Hippocampal formation (tissue), 2 donors: ENCODE measurements at places on chromosomes 12 and 14.

- no peak for DNase-seq
Measured at GRCh38 chr14:75279763-75280290, 1.2 kb downstream of the FOS start.

- DNase-seq: no peak
Measured at GRCh38 chr12:9344541-9344940, 136.3 kb upstream of the PZP start.

DNA sequence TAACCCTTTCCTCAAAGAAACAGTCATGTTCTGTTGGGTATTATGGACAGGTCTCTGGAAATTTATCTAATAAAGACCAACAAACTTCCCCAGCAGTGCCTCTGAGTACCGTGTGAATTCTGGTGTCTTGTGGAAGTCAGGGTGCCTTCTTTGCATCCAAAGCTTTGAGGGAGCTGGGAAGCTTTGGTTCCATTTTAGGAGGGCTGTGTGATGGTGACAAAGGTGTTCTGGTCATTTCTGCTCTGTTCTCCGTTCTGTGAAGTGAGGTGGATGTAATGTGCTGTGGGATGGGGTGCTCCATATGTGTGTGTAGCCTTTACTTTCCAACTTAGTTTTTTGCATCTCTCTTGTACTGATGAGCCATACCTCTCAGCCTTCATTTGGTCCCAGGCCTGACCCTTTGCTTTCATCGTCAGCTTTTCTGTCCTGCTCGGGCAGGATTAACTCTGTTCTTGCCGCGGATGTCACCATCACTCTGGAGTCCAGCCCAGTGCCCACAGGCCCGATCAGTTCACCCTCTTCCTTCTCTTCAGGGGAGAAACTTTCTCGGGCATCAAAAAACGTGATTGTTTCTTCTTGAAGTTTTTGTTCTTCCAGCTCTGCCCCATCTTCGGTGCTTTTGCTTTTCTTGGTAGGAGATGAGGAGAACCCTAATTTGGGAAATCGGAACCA lies 13.2 kb downstream of the PLD4 start:
- DNase-seq: no peak

DNA sequence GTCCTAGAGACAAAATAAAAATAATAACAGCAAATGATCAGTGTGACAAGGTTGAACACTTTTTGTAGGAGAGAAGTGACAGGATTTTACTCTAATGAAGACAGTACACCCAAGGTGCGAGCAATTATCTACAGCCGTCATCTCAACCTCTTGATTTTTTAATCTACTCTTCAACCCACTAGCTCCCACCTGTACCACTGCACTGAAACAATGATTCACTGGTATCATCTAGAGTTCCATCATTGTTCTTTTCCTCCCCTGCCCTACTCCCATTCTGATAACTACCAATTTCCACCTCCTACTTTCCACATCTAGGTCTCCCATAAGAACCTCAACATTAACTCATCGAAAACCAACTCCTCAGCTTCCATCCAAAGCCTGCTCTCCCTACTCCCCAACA lies 99.8 kb downstream of the PPP2R5E start:
- no peak for DNase-seq

GRCh38 chr12:26101350-26101734 lies 23.5 kb downstream of the BHLHE41 start:
- DNase-seq: no peak

DNA sequence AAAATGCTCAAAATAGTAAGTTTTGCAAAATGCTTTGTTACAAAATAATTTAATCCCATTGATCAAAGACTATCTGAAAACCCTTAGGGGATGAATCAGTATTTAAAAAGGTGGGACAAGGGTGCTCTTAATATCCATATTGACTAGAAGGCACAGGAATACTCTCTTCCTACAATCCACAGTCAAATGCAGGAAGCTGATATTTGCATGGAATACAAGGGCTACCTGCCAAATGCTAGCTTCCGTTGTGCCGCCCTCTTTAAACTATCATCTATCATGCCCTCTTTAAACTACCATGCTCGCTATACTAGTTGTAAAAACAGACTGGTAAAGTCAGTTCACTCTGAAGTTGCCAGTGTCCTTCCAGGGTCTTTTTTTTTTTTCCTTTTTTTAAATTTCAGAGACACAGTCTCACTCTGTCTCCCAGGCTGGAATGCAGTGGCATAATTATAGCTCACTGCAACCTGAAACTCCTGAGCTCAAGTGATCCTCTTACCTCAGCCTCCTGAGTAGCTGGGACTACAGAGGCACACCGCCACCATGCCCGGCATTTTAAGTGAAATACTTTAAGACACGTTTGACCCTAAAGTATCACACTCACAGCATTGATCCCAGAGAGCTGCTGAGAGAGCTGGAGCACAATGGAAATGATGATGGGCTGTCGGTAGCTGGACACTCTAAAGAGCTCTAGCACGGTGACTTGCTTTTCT lies 6.7 kb downstream of the SLC2A3 start:
- no peak for DNase-seq

DNA sequence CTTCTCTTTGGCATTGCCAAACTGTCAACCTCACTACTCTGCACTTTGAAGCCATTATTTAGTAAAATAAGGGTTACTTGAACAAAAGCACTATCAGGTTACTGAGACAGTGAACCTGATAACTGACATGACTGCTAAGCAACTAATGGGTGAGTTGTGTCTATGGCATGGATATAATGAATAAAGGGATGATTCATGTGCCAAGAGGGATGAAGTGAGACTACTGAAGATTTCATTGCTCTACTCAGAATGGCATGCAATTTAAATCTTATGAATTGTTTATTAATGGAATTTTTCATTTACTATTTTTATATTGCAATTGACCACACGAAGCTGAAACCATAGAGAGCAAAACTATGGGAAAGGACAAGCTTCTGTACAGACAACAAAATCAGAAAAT lies 74.4 kb downstream of the CEP128 start:
- no peak for DNase-seq

- no peak for DNase-seq
Measured at GRCh38 chr12:128853600-128854197, 421 bp downstream of the GLT1D1 start.

DNA sequence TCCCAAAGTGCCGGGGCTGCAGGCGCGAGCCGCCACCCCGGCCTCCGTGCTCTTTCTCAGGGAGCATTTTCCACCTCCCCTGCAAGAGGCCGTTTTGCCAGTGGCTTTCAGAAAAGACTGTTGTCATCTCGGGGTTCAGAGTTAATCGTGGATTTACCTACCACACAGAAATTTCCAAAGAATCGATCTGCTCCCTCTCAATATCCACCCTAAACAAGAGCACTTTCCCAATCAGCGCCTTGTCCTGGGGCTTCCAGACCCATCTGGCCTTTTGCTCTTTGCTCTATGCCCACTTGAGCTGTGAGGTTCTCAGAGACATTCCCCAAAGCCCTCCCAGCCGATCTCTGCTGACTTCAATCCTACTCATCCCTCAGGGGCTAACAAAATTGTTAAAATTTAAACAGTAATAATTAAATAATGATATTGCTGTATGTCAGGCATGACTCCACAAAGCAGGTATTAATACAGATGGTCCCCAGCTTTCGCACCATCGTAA lies 86.6 kb downstream of the NINJ2 start:
- DNase-seq: no peak
